ENCODE measurements at places on chromosomes 5 and 9. TPM values are rescaled to one million over a fixed set of nuclear protein-coding genes. Genes with fewer than 3 reads are reported as not detected.

RNF183 gene
- 4.2 TPM for total RNA-seq

AKNA gene
- 5.7 TPM for total RNA-seq

PCDHB13 gene
- 3.4 TPM for total RNA-seq

ADAMTS6 gene
- total RNA-seq = 1.2 TPM

N4BP3 gene
- 16.5 TPM for total RNA-seq

F12 gene
- total RNA-seq = 32.8 TPM

HMGCR gene
- total RNA-seq = 114 TPM

SARDH gene
- total RNA-seq = 0.12 TPM

HSPB3 gene
- not detected for total RNA-seq

FYB1 gene
- total RNA-seq = 64.7 TPM

PCDHB2 gene
- total RNA-seq = 2.2 TPM

TMC1 gene
- 3.3 TPM for total RNA-seq

PCDHGA3 gene
- total RNA-seq = 0.76 TPM

STING1 gene
- 45.5 TPM for total RNA-seq

UIMC1 gene
- total RNA-seq = 14.9 TPM

CPLANE1 gene
- 5.7 TPM for total RNA-seq

SAXO1 gene
- not detected for total RNA-seq

RCL1 gene
- total RNA-seq = 13.9 TPM

PCDHGA4 gene
- total RNA-seq = 0.48 TPM

PCDHB7 gene
- total RNA-seq = 0.20 TPM

STC2 gene
- 8.7 TPM for total RNA-seq

SLC46A2 gene
- total RNA-seq = 0.44 TPM

HTR4 gene
- 0.08 TPM for total RNA-seq

BARX1 gene
- total RNA-seq = 0.12 TPM

KCNIP1 gene
- not detected for total RNA-seq

CDH6 gene
- 0.60 TPM for total RNA-seq

SPINK7 gene
- total RNA-seq = 138 TPM

SPATA31A3 gene
- total RNA-seq = not detected

IL5 gene
- total RNA-seq = not detected

PCDHGB3 gene
- 0.76 TPM for total RNA-seq

UBE2QL1 gene
- total RNA-seq = not detected

SLC36A2 gene
- not detected for total RNA-seq

FOXD4L4 gene
- total RNA-seq = 0.52 TPM
